Ovary (tissue), 10 donors: ENCODE measurements at places on chromosomes 11 and 22.
A peak's percentile ranks its signal among the peaks of the same experiment; 100 is the strongest.

GRCh38 chr22:23820748-23821211 is 18.0 kb downstream of the DERL3 start:
- no peak overlapping the region for H3K4me3 ChIP-seq
- no peaks in the 10 kb centered on the region for H3K36me3 ChIP-seq
- DNase-seq = no peak
- H3K27ac ChIP-seq = no peak overlapping the region
- peaks cover 2% of the 10 kb centered on the region for H3K4me1 ChIP-seq
- no peaks in the 10 kb centered on the region for H3K27me3 ChIP-seq

DNA sequence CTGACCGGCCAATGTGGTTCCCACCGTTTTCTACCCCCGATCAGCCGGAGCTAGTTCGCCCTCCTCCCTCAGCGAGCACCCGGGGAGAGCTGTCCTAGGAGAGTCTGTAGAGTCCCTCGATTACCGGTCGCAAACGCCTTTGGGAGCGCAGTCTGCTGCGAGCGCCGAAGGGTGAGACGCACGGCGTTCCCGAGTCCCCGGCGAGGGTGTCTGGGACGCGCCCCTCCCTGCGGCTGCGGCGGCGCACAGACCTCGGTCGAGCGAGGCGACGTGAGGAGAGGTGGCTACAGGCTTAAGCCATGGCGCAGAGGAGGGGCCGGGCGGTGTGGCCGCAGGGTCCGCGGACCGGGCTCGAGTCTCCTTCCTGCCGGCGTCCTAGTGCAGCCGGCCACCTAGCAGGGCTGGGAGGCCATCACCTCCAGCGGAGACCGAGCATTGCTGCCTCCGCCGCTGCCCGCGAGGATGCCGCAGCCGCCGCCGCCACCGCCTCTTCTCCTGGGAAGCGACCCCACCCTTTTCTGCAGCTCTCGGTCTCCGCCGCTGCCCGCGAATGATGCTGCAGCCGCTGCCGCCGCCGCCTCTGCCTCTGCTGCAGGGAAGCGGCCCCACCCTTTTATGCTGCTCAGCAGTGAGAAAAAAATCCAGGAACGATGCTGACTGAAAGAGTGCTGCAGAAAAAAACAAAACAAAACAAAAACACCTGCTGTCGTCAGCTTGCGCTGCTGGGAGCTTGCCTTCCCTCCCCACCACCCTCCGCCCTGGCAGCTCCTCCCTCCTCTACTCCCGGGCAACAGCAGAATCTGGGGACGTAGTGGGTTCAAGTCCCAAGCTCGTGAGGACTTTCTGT is at the start of gene MAP6:
MAP6 (minus strand) TSS at position 588 of the 847 bp plus-strand sequence. CDS start 669 bp downstream, outside the sequence.
- H3K27ac ChIP-seq = no peak within 1 kb of the TSS
- no peaks in the 10 kb centered on the region for H3K27me3 ChIP-seq
- no peaks in the 10 kb centered on the region for H3K36me3 ChIP-seq
- no peak for DNase-seq

- H3K27me3 ChIP-seq = no peaks in the 10 kb centered on the region
- no peaks in the 10 kb centered on the region for H3K36me3 ChIP-seq
- DNase-seq = peak; percentile 60
- H3K4me1 ChIP-seq = peaks cover 6% of the 10 kb centered on the region
These were observed 66.8 kb downstream of the LARGE1 start for GRCh38 chr22:33853200-33854097.

DNA sequence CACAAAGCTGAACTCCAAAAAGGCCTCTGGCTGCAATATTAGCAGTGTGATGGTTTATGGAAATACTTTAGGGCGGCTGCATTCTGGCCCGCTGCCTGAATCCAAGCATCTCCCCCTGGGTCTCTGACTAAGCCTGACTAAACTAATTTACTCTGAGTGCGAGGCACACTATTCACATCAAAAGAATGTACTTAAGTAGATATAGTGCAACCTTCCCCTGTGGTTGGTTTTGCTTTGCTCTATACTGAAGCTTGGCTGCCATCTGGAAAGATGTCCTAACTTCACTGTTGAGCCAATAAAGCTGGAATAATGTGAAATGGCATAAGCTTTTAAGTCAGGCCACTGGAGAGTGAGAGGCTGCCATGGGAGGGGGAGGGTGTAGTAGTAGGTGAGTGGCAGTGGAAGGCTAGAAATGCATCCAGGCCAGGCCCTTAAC is 321.6 kb downstream of the AASDHPPT start:
- H3K4me3 ChIP-seq = no peak overlapping the region
- peak; percentile 35 for DNase-seq
- H3K27me3 ChIP-seq = no peaks in the 10 kb centered on the region
- no peaks in the 10 kb centered on the region for H3K4me1 ChIP-seq
- H3K36me3 ChIP-seq = no peaks in the 10 kb centered on the region
- no peak overlapping the region for H3K27ac ChIP-seq

- no peak overlapping the region for H3K4me3 ChIP-seq
- H3K27ac ChIP-seq = no peak overlapping the region
- no peaks in the 10 kb centered on the region for H3K36me3 ChIP-seq
- no peaks in the 10 kb centered on the region for H3K4me1 ChIP-seq
- DNase-seq = no peak
These were observed 1167.3 kb downstream of the TBC1D22A start for GRCh38 chr22:47929646-47930185.
